ENCODE measurements at places on chromosomes 1 and 21. TPM values are rescaled to one million over a fixed set of nuclear protein-coding genes. Genes with fewer than 3 reads are reported as not detected.

Gene ERG
- 0.44 TPM for total RNA-seq

Gene KIAA1614
- total RNA-seq: 9.6 TPM

Gene REN
- not detected for total RNA-seq

Gene HCRTR1
- total RNA-seq: not detected

Gene DOCK7
- total RNA-seq: 154 TPM

Gene MRTO4
- total RNA-seq: 25.5 TPM

Gene GNAT2
- total RNA-seq: 0.17 TPM

Gene KCNH1
- 0.15 TPM for total RNA-seq

Gene MYOG
- total RNA-seq: not detected

Gene MPL
- total RNA-seq: not detected

Gene PLA2G2F
- total RNA-seq: not detected

All from smooth muscle cell of trachea (primary cell).